D341Med (cell line): ENCODE measurements at places on chromosomes 5 and 9.

DNA sequence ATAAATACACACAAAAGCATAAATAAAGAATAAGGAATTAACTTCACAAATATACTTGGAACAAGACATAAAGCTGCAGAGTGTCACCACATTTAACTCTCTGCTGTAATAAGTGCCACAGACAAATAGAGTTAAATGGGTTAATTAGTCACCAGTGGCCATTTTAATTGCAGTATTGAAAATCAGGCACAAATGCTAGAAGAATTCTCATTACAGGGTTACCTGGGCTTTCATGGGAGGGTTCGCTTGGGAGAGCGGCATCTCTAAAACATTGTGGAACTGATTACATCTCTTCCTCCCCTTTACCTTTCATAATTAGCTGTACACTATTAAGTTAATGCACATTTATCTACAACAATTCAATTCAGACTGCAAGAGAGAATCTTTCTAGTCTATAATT is 505.3 kb upstream of the DAP start:
- no peak for DNase-seq

GRCh38 chr9:6243746-6244145 is 28.1 kb downstream of the IL33 start:
- no peak for DNase-seq

DNA sequence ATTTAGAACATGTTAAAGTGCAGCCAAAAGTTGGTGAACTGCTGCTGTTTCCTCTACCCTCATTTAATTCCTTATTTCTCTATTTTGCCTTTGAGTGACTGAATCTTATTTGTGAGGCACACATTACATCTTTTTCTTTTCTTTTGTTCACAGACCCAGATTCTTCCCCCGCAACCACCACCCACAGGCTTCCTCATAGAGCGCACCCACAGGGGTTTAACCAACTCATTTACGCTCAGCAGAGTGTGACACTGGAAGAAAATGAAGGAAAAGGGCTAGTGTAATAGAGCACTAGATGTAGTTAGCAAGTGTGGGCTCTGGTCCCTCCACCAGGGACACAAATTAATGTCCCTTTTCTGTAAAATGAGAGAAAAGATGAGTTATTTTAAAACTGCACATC is 200.7 kb downstream of the PARP8 start:
- no peak for DNase-seq

DNA sequence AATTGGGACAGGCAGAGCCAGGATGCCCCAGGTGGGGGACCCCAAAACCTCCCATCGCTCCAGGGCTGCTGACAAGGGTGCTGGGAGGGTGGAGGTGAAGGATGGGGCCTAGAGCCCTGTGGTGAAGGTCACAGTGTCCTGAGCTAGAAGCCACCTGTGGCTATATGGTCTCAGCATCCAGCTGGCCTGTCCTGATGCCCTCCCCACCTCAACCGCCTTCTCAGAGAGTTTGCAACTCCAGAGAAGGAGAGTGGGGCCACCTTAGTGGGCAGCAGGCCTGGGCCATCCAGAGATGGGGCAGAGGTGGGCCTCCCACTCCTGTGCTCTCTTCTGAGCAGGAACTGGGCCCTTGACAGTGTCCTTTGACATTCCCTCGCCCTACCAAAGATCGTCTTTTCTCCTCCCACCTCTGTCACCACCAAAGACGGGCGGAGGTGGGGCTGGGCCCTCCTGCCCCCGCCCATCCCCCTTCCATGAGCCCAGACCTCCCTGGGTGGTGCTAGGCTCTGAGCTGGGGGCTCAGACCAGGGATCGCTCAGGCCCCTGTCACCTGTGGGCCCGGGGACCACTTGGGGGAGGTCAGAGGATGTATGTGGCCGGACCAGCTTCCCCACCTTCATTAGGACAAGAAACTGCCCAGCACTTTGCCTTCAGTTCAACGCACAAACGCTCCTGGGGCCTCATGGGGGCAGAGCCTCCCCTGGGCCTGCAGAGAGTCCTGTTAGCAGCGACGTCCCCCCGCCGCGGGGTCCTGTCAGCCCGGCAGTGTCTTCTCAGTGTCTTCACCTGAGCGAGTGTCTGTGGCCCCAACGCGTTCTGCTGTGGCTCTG is 10.0 kb upstream of the DOLPP1 start:
- DNase-seq: no peak

DNA sequence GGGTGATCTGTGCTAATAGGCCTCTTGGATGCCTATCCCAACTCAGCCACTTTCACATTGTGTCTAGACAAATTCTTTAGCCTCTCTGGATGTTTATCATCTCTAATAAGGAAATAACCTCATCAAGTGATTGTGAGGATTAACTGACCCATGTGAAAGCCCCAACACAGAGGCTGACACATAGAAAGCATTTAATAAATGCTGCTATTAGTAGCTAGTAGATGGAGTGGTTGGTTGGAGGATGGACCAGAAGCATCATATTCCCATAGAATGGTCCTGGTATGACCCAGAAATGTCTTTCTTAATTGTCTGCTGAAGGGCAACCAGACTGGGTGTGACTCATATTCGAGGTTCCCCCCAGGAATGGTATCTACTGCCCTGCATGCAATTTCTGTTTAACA is 124.4 kb downstream of the PIK3R1 start:
- DNase-seq: no peak

DNA sequence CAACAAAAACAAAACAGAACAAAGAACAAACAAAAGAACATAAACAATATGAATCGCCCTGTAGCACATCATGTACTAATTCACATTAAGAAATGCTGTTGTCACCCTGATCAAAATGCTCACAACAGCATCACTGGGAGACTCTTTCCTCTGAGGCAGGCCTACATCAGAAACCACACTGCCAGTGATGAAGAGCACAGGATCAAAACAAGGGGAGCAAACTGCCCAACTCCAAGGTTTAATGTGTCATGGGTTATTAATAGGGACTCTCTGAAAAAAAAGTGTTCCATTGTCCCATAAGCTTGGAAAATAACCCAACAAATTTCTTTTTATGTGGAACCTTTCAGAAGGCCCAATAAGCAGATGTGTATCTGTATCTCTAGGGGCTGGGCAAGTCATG is 74.2 kb downstream of the PTPN3 start:
- no peak for DNase-seq

- no peak for DNase-seq
Observed at GRCh38 chr9:113886933-113887332, 10.8 kb downstream of the ZNF618 start.

GRCh38 chr5:173538018-173538417 is 78.4 kb downstream of the BOD1 start:
- DNase-seq: no peak

DNA sequence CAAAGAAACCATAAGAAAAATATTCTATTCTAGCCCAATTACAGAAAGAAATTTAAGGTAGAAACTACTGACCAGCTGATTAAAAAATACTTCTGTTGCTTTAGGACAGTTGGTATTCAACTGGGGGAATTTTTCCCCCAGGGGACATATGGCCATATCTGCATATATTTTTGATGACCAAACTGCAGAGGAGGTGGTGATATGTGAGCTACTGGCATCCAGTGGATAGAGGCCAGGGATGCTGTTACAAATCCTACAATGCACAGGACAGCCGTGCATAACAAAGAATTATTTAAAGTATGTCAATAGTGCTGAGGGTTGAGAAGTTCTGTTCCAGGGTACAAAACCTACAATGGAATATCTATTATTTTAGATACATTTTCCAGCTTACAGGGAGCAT is 24.0 kb downstream of the ZFR start:
- no peak for DNase-seq

GRCh38 chr5:158951436-158952247 is 148.1 kb downstream of the EBF1 start:
- no peak for DNase-seq

DNA sequence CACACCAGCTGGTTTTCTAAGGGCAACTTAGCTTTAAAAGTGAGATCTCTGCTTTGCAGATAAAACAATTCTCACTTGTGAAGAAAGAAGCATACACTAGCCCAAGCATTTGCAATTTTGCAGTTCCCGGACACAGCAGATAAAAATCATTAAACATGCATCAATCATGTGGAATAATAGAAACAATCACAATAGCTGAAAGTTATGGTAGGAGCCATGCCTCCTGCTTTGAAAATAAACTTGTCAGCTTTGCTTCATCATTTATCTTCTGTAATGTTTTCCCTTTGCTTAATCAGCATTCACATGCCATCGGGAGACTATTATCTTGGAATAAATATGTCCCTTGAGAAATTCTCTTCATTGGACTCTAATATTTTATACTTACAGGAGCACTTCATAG is 60.3 kb upstream of the DAB2 start:
- no peak for DNase-seq

- DNase-seq: peak; percentile 5
Observed at GRCh38 chr5:45262061-45262590, 434.1 kb downstream of the HCN1 start.

- no peak for DNase-seq
Observed at GRCh38 chr5:127951791-127952190, 131.8 kb upstream of the SLC12A2 start.

GRCh38 chr5:83741571-83741970 is 20.9 kb upstream of the HAPLN1 start:
- no peak for DNase-seq

GRCh38 chr9:131432597-131433301 is 38.9 kb downstream of the PRRC2B start:
- DNase-seq: no peak

DNA sequence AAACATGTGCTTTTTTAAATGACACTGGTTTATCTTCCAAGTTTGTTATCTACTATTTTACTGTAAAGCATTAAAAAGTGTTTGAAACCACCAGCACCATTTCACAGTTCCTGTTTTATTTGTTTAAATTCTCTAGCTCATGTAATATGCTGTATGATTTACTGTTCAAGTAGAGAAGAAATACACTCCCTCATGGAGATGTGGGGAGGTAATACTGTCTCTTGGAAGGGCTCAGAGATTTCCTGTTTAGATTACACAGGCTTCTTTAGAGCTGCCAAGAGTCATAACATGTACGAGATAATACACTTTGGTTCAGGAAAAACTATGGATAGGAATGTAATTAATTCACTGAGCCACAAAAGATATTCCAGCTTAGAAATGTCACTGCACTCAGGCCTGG is 135.0 kb upstream of the CCDC152 start:
- DNase-seq: no peak

DNA sequence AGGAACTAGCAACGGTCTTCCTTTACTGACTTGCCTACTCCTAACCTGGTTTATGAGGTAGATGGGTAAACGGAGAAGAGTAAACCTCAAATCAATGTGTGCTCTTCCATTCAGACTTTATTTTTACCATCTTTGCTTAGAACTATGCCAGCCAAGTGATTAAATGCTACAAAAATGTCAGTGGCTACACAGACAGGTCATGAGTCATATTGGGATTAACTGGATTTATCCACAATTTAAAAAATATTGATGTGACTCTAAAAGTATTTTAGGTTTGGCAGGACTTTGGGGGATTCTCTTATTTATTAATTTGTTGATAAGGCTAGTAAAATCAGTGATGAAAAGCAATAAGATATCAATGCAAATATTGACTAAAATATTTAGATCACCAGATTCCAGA is 275.0 kb downstream of the PLK2 start:
- DNase-seq: no peak

- DNase-seq: no peak
Observed at GRCh38 chr9:89274838-89275237, 36.2 kb upstream of the CKS2 start.

- DNase-seq: no peak
Observed at GRCh38 chr9:130407916-130408663, 36.7 kb upstream of the ASS1 start.

GRCh38 chr9:72680593-72681282 is 159.3 kb downstream of the TMC1 start:
- DNase-seq: no peak

DNA sequence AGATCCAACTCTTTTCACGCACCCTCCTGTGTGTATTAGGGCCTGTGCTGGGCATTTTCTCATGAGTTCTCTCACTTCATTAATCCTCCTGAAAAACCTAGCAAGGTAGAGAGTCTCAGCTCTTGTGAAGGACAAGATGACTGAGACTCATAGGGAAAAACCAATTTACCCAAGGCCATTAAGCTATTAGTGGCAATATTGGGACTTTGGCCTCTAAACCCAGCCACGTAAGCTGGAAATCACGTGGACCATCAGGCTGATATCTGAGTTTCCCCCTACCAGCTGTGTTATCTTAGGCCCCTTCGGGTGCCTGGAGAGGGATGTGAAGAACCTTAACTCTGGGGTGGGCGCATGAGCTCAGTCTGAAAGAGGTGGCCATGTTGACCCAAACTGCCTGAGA is 80.7 kb downstream of the ANKH start:
- DNase-seq: no peak

DNA sequence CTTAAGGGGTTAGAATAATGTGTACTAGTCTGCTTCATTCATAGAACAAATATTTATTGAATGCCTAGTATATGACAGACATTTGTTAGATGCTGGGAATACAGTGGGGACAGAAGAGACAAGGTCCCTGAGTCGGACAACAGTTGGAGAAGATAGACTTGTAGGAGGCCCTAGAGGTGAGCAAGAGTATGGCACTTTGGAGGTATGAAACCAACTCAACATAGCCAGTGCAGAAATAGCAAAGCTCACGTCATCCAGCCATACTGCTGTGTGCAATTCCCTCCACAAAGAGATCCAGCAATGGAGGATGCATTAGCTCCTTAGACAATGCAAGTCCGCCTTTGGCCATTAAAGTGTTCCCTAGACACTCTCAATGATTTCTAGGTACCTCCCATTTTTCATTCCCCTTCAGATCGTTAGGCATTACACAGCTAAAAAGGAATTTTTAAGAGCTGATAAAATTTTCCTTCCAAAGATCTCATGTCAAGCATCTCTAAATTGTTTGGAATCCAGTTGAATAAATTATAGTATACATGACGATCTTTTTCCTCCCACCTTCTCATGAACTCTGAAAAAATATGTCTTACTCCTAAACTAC is 1949.6 kb upstream of the WWC1 start:
- DNase-seq: peak; percentile 14

DNA sequence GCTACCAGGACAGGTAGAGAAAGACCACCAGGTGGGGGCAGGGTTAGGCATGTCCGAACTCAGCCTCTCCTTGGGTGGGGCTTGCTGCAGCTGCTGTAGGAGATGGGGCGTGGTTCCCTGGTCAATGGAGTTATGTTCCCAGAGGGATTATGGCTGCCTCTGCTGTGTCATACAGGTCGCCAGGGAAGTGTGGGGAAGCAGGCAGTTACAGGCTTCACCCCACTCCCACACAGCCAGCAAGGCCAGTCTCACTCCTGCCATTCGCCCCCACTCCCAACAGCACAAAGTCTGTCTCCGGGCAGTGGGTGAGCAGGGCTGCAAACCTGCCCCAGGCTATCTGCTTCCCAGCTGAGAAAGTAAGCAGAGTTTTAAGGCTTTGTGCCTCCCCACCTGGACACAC is 20.0 kb upstream of the CEP72 start:
- no peak for DNase-seq

- no peak for DNase-seq
Observed at GRCh38 chr5:78667461-78668103, 19.0 kb upstream of the LHFPL2 start.

- no peak for DNase-seq
Observed at GRCh38 chr5:96297290-96297689, 135.8 kb downstream of the PCSK1 start.

GRCh38 chr9:34457266-34458012 is 931 bp downstream of the FAM219A start:
- peak; percentile 64 for DNase-seq
